ENCODE measurements at places on chromosomes 11 and 22. TPM values are rescaled to one million over a fixed set of nuclear protein-coding genes. Genes with fewer than 3 reads are reported as not detected.

GRCh38 chr11:119298726-119299125 lies 18.2 kb downstream of the MCAM start:
- no peak for DNase-seq

DNA sequence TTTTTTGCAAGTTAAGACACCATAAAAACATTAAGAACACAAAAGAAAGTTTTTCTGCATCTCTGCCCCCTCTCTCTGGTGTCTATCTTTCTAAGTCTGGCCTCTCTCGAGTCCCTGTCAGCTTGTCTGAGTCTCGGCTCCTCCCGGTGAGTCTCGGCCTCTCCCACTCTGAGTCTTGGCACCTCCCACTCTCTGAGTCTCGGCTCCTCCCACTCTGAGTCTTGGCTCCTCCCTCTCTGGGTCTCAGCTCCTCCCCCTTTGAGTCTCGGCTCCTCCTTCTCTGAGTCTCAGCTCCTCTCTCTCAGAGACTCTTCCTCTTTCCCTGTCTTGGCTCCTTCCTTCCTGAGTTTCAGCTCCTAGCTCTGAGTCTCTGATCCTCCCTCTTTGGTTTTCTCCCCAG lies 72.5 kb upstream of the AMPD3 start:
- peak; percentile 33 for DNase-seq

DNA sequence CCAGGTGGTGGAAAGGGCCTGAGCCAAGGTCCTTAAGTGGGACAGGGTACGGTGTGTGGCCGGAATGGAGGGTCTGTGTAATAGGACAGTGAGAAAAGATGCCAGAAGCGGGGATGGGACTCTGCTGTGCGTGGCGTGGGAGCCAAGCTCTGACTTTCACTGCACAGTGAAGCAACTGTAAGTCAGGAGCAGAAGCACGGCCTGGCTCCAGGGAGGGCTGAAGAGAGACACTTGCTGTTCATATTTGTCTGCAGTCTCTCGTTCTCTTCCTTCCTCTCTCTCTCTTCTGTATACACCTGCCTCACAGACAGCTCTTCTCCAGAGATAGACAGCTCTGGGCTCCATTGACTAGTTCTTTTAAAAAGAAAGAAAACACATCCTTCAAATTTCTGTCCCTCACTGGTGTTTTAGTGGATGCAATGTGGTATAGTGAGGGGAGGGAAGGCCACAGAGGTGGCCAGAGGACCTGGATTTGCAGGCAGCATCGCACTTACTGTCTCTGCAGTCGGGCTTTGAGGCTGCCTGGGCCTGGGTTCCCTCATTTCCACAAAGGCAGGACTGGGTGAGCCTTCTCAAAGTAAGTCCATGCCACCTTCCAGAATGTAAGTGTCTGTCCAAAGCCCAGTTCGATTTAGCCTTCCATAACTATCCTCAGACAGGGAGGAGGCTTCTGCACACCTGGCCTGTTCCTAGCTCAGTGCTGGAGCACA lies 2.1 kb downstream of the IL17RA start:
- DNase-seq: no peak

DNA sequence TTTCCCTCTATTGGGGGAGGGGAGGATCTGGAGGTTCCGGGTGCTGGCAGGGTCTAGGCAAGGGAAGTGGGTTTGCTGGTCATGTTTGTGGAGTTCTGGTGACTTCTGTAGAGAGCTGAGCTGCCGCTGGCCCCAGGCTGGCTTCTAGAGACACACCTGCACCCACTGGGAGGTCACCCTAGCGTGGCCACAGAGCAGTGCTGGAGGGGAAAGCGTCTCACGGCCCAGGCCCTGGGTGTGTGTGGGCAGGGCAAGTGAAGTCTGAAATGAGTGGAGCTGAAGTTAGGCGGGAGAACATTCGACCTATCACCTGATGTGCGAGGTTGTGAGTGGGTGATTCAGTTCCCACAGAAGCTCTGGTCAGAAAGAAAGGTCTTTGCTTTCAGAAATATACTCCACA lies 27.9 kb downstream of the SMIM38 start:
- no peak for DNase-seq

GRCh38 chr11:72576243-72576595 lies 98.0 kb downstream of the PDE2A start:
- no peak for DNase-seq

- no peak for DNase-seq
Measured at GRCh38 chr11:78612721-78613377, 38.2 kb upstream of the NARS2 start.

DNA sequence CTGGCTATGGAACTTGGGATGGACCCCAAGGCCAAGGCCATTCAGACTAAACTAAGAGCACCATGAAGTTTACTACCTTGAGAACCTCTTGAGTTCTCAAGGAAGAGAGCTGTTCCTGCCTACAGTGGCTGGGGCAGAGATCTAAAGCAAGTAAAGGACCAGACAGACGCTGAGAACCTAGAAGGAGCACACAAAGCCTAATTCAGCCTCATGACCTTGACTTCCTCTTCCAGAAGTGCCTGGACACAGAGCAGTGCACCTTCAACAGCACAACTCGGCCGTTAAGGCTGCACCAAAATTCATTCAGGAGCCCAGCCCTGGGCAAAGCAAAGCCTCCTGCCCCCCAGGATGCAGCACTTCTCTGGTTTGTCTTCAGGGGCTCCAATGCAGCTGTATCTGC lies 82.9 kb upstream of the AKIP1 start:
- no peak for DNase-seq

- DNase-seq: no peak
Measured at GRCh38 chr22:22218302-22218701, 26.3 kb upstream of the VPREB1 start.

- DNase-seq: no peak
Measured at GRCh38 chr11:7518811-7519562, 5.2 kb downstream of the PPFIBP2 start.

GRCh38 chr22:24432059-24432853 lies 4.9 kb downstream of the ADORA2A start:
- no peak for DNase-seq

GRCh38 chr11:936199-936598 lies 10.5 kb downstream of the AP2A2 start:
- no peak for DNase-seq

- no peak for DNase-seq
Measured at GRCh38 chr22:27094633-27095308, 437.4 kb downstream of the MIAT start.

DNA sequence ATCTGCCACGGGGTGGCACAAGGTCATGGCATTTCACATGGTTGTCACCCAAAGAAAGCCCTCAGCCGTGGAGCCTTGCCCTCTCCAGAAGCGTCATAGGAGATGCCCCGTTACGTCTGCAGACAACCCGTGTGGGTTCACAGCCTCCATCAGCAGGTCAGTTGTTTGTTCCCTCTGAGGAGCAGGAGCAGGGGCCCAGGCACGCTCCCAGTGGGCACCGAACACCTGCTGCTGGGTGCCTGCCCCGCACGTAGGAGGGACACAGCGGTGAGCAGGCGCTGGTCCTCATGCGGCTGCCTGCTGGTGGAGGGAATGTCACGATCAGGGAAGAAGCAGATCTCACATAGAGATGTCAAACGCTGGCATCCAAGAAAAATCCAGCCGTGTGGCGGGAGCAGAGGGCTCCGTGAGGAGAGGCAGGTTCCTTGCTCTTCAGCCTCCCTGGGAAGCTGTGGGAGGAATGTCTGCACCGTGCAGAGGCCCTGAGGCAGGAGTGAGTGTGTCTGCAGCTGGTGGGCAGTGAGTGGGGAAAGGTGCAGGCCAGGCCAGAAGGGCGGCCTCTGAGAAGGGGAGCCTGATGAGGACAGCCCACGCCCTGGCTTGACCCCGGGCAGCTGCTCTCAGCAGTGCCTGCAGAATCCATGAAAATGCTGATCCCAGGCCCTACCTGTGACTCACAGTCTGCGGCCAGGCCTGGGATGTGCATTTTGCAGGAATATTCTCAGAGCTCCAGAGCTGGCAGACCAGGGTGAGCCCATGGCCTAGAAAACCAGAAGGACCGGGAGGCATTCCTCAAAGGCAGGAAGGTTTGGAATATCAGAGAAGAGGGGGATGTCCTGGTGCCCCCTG lies 36.4 kb upstream of the TH start:
- DNase-seq: no peak

GRCh38 chr22:45978275-45978713 lies 1.3 kb upstream of the WNT7B start:
- no peak for DNase-seq

- peak; percentile 88 for DNase-seq
Measured at GRCh38 chr11:125072218-125072960, 9.3 kb downstream of the SLC37A2 start.

DNA sequence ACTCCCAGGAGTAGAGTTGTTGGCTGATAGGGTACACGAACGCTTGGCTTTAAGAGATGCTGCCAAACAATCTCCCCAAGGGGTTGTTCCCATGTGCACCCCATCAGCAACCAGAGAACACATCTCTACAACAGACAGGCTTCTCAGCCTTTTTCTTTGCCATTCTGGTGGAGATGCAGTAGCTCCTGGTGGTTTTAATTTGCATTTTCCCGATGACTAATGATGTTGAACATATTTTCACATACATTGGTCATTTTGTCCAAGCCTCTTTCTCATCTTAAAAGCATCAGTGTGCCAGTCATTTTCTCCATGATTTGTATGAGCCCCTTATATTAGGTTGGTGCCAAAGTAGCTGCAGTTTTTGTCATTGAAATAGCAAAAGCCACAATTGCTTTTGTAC lies 21.8 kb downstream of the DHCR7 start:
- DNase-seq: no peak

GRCh38 chr11:8777907-8778767 lies 95.5 kb downstream of the RPL27A start:
- no peak for DNase-seq

- no peak for DNase-seq
Measured at GRCh38 chr11:31655483-31655882, 145.9 kb downstream of the ELP4 start.

- no peak for DNase-seq
Measured at GRCh38 chr11:114553642-114554041, 6.0 kb downstream of the NXPE1 start.

DNA sequence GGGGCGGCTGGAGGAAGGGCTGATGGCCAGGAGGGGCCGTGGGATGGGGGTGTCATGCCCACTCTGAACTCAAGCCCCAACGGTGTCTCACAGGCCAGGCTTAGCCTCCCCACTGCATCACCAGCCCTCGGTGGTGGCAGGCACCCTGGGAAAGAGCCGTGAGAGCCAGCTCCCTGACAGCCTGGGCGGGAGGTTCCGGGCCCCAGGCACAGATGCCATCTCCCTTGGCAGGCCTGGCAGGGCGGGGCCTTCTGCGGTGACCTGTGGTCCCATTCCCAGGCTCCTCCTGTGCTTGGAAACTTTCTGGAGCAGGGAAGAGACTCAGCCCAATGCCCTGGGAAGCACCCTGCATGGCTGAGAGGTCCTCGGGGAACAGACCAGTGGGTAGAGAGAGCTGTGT lies 4.8 kb downstream of the PHLDA2 start:
- DNase-seq: no peak

DNA sequence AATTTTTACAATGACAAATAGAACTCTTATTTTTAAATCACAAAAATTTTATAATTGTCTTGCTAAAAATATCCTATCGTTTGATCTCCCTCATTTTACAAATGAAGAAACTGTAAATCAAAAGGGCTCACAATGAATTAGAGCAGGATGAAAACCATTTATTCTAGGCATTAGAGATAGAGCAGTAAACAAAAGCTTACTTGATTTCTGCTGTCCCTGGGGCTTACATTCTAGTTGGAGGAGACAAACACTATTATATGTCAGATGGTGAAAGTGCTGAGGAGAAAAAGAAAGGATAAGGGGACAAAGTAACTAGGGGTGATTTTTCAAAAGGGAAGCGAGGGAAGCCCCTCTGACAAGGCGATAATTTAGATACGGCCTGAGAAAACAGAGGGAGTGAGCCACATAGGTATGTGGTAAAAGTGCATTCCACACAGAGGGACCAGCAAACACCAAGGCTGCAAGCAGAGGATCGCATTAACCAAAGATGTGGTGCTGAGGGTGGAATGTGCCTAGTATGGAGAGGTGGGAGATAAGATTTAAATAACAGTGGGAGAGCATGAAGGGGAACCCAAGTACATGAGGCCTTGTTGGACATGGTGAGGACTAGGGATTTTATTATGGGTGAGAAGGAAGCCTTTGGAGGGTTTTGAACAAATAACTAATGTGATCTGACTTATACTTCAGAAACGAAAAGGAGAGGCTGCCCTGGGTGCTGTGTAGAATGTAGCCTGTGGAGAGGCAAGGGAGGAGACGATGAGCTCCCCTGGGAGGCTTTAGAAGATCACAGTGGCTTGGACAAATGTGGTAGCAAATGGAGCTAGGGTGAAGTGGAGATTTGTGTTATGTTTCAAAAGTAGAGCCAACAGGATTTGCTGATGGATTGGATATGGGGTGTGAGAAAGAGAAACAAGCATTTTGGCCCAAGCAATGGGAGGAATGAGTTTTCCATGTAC lies 62.1 kb downstream of the PDHX start:
- DNase-seq: no peak

- no peak for DNase-seq
Measured at GRCh38 chr11:19954899-19955298, 205.4 kb downstream of the DBX1 start.

- DNase-seq: no peak
Measured at GRCh38 chr11:29336727-29337575, 679.9 kb downstream of the KCNA4 start.

DNA sequence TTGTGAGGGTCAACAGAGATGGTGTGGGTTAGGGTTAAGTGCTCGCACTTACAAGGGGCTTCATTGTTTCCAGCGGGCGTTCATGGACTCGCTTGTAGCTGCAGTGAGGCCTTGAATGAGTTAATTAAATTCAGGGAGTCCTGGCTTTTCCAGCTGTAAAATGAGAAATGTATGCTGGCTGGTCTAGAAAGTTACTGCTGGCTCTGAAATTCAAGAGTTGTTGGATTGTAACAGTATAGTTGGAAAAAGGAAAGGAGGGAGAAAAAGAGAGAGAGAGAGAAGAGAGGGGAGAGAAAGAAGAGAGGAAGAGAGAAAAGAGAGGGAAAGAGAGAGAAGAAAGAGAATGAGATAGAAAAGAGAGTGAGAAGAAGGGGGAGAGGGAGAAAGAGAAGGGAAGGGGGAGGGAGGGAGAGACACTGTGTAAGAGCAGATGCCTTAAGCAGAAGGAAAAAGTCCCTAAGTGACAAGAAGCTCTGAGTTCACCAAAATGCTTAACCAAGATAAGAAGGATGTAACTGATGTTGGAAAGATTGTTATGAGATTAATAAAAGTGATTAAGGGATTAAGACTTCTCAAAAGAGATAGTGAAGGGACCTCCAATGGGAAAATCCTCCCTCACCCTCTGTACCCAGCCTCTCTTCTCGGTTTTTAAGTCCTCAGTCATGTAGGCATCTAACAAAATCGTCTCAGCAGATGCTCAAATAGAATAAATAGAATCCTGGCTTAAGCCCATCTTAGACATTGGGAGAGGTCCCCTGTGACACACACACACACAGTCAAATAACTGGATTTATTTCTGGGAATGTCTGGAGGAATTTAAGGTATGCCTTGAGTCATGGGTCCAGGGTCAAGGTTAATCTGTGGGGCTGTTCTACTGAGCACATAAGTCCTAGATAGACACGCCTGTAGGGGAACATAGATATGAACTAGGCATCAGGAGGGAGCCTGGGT lies 477.9 kb downstream of the MIAT start:
- peak; percentile 64 for DNase-seq

Gene KDM4D
- 0.16 TPM for polyA plus RNA-seq

Gene IL18
- 6.8 TPM for polyA plus RNA-seq

Gene TCF20
- 0.67 TPM for polyA plus RNA-seq

Gene OR51B6
- not detected for polyA plus RNA-seq

Gene MPZL2
- polyA plus RNA-seq: 8.0 TPM

Gene CLTCL1
- polyA plus RNA-seq: 5.1 TPM

Gene DEUP1
- not detected for polyA plus RNA-seq

Gene CTSD
- polyA plus RNA-seq: 855 TPM

Gene FIBIN
- polyA plus RNA-seq: not detected

Gene ARHGAP32
- 0.72 TPM for polyA plus RNA-seq

Gene SCGB1D2
- polyA plus RNA-seq: not detected

Gene OR5L2
- polyA plus RNA-seq: not detected

Gene UBQLN3
- polyA plus RNA-seq: not detected

Measured in CD14-positive monocyte (primary cell).